Lung (tissue), 17 donors: ENCODE measurements at places on chromosomes 4 and X. TPM values are rescaled to one million over a fixed set of nuclear protein-coding genes. Genes with fewer than 3 reads are reported as not detected.

FGFR3 gene
- polyA plus RNA-seq = 20.0 TPM

KLHL5 gene
- polyA plus RNA-seq = 8.6 TPM

CNKSR2 gene
- polyA plus RNA-seq = 0.74 TPM

SSX4B gene
- polyA plus RNA-seq = not detected

PSAPL1 gene
- 0.24 TPM for polyA plus RNA-seq

GRIA2 gene
- 0.02 TPM for polyA plus RNA-seq

FRG2 gene
- polyA plus RNA-seq = not detected

GRK4 gene
- polyA plus RNA-seq = 1.8 TPM

AKAP14 gene
- polyA plus RNA-seq = 10.4 TPM

CCDC149 gene
- 13.0 TPM for polyA plus RNA-seq

NUDT11 gene
- 0.44 TPM for polyA plus RNA-seq

ABCG2 gene
- polyA plus RNA-seq = 1.0 TPM

RPS3A gene
- 2,793 TPM for polyA plus RNA-seq

C4orf36 gene
- polyA plus RNA-seq = 0.61 TPM

CXCL5 gene
- polyA plus RNA-seq = 1.6 TPM

SH3TC1 gene
- polyA plus RNA-seq = 34.5 TPM

SPARCL1 gene
- 93.2 TPM for polyA plus RNA-seq

FAM114A1 gene
- polyA plus RNA-seq = 21.5 TPM

PNCK gene
- polyA plus RNA-seq = 0.67 TPM

GABRQ gene
- polyA plus RNA-seq = not detected

HSPA4L gene
- 1.5 TPM for polyA plus RNA-seq

ACSL1 gene
- polyA plus RNA-seq = 134 TPM

SPIN4 gene
- polyA plus RNA-seq = 2.4 TPM

HMX1 gene
- polyA plus RNA-seq = not detected

KLF8 gene
- 3.9 TPM for polyA plus RNA-seq

CPLX1 gene
- 2.9 TPM for polyA plus RNA-seq
